ENCODE measurements at places on chromosomes 16 and 17.

- peak; percentile 24 for DNase-seq
Measured at GRCh38 chr16:1859650-1860049, 12.3 kb downstream of the MEIOB start.

GRCh38 chr17:59167571-59168001 lies 12.0 kb downstream of the PRR11 start:
- no peak for DNase-seq

GRCh38 chr16:84774810-84775209 lies 45.0 kb upstream of the CRISPLD2 start:
- DNase-seq: no peak

DNA sequence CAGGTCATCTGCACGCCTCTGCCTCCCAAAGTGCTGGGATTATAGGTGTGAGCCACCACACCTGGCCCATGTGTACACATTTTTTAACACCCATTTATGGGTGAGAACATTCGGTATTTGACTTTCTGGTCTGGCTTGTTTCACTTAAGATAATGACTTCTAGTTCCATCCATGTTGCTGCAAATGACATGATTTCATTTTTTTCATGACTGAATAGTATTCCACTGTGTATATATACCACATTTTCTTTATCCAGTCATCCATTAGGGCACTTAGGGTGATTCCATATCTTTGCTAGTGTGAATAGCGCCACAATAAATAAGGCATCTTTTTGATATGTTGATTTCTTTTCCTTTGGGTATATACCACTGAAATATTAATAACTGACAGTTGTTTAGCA lies 5.6 kb downstream of the ALOX12B start:
- no peak for DNase-seq

GRCh38 chr16:31074814-31075183 lies 577 bp downstream of the ZNF646 start:
- no peak for DNase-seq

DNA sequence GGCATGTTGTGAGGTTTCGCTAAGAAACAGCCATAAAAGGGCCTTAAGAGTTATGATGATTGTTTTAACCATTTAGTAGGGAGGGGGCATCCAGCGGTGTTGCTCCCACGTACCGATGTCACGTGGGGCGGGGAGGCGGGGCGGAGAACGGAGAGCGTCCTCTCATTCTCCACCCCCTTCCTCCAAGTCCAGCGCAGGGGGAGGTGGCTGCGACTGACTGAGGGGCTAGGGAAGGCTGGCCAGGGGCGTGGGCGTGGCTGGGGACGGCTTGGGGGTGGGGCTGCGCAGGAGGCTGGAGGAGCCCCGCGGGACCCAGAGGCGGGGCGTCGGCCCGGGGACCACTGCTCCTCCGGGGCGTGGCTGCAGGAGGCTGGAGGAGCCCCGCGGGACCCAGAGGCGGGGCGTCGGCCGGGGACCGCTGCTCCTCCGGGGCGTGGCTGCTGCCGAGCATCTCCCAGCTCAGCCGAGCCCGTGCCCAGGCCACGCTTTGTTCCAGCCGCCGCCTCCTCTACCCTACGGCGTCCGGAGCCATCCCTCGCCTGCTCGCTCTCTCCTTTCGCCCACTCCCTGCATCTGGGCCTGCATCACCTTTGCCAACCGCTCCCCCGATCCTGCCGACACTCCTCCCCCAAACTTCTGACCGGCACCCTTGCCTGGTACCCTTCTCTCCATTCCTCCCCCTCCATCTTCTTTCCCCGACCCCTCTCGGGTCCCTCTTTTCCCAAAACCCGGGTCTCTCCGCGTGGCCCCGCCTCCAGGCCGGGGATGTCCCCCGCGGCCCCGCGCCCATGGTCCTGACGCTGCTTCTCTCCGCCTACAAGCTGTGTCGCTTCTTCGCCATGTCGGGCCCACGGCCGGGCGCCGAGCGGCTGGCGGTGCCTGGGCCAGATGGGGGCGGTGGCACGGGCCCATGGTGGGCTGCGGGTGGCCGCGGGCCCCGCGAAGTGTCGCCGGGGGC lies at the start of gene SARM1:
TSS of gene SARM1 (plus strand) at position 450 of the 958 bp plus-strand sequence. CDS start at position 789, 339 bp downstream.
- peak; percentile 74 for DNase-seq

GRCh38 chr17:79997011-79997660 lies 38.5 kb downstream of the TBC1D16 start:
- no peak for DNase-seq

DNA sequence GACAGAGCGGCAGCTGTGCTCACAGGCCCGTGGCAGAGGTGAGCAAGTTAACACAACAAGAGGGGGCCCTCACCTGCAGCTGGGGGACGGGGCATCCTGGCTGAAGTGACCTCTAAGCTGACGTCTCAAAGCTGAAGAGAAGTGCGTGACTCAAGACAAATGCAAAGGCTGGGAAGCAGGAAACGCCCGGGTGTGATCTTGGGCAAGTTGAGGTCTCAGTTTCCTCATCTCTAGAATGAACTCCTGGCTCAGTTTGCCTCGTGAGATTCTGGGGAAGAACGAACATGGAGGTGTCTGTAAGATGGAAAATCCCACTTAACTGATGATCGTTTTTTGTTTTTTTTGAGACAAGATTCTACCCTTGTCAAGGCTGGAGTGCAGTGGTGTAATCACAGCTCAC lies 40.1 kb upstream of the C1QL1 start:
- DNase-seq: no peak
